Activated CD8-positive, alpha-beta memory T cell treated with anti-CD3 and anti-CD28 coated beads for 36 hours (primary cell): ENCODE measurements at places on chromosomes 7 and 10. TPM values are rescaled to one million over a fixed set of nuclear protein-coding genes. Genes with fewer than 3 reads are reported as not detected.

Gene ASB10
- total RNA-seq: not detected

Gene CPN1
- total RNA-seq: not detected

Gene OR6V1
- total RNA-seq: not detected

Gene NKX6-2
- total RNA-seq: not detected

Gene SEMA4G
- total RNA-seq: 0.71 TPM

Gene DEPP1
- 0.13 TPM for total RNA-seq

Gene MSMB
- not detected for total RNA-seq

Gene HOXA7
- total RNA-seq: not detected

Gene NODAL
- not detected for total RNA-seq

Gene ANKRD1
- total RNA-seq: not detected

Gene EVX1
- not detected for total RNA-seq

Gene NUTM2E
- not detected for total RNA-seq

Gene OR2A5
- not detected for total RNA-seq

Gene GIMAP8
- total RNA-seq: 6.6 TPM

Gene COL26A1
- total RNA-seq: not detected

Gene GDF2
- total RNA-seq: not detected

Gene CYP3A7
- total RNA-seq: not detected

Gene NEBL
- total RNA-seq: 0.51 TPM
